ENCODE measurements at places on chromosomes 3 and 15.

GRCh38 chr3:195467641-195468390 lies 25.0 kb upstream of the ACAP2 start:
- DNase-seq: no peak

GRCh38 chr15:40538976-40539375 lies 25.9 kb downstream of the CCDC32 start:
- no peak for DNase-seq

- no peak for DNase-seq
These were observed 108.8 kb upstream of the SLC25A36 start for GRCh38 chr3:140832883-140833282.

- DNase-seq: no peak
These were observed 5.6 kb upstream of the FEM1B start for GRCh38 chr15:68271854-68272471.

- DNase-seq: no peak
These were observed 489.0 kb upstream of the CDIN1 start for GRCh38 chr15:36090286-36090946.
